ENCODE measurements at places on chromosomes 11 and 22.

DNA sequence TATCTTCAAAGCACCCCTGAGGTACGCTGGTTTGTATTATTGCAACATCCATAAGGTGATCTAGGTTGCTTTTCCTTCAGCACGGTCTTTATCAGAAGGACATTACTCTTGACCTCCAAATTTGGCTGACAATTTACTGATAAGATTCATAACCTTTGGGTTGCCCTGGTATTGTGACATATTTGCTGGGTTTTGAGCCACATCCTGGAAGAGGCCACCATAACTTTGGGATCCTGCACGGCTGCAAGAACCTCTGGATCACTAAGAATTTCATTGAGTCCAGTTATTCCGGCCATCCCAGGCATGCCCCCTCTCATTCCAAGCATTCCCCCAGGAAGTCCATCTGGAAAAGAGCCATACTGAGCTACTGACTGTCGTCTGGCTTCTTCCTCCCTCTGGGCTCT lies 6.5 kb upstream of the PLET1 start:
- DNase-seq: no peak

DNA sequence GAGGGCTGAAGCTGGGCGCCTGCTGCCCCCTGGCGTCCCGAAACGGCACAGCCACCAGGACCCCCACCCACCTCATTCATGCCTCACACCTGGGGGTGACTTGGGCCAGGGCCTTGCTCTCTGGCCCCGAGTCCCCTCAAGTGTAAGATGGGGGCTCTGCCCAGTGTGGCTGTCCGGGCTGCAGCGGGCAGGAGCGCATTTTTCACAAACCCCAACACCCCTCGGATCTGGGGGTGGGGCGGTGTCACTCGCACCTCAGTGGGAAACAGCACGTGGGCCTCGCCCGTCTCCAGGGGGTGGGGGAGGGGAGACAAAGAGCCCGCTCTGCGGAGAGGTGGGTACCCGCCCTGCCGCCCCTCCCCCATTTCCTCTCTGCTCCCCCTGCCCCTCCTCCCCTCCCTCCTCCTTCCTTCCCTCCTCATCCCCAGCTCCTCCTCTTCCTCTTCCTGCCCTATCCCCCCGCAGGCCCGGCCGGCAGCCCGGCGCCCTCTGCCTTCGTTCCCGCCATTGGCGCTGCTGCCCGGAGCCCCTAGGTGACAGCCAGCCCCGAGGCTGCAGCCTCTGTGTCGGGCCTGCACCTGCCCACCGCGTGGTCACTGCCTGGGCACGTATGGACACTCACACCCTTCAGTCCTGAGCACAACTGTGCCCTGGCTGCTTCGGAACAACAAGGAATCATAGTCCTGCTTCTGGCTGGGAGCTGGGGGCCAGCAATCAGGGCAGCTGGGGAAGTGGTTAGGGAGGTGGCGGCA lies 6.8 kb upstream of the CDKN1C start:
- DNase-seq: peak; percentile 63

- DNase-seq: peak; percentile 8
Observed at GRCh38 chr22:31344578-31345330, 1.4 kb downstream of the PATZ1 start.

- DNase-seq: no peak
Observed at GRCh38 chr11:84056653-84057376, 770.6 kb upstream of the CCDC90B start.

Data from Kasumi-1 (cell line).